Aorta (tissue), 5 donors: ENCODE measurements at places on chromosomes 13 and 19. TPM values are rescaled to one million over a fixed set of nuclear protein-coding genes. Genes with fewer than 3 reads are reported as not detected.
A peak's percentile ranks its signal among the peaks of the same experiment; 100 is the strongest.

LYPD3 gene
- 2.6 TPM for polyA plus RNA-seq

ANGPTL4 gene
- 19.5 TPM for polyA plus RNA-seq

DNA sequence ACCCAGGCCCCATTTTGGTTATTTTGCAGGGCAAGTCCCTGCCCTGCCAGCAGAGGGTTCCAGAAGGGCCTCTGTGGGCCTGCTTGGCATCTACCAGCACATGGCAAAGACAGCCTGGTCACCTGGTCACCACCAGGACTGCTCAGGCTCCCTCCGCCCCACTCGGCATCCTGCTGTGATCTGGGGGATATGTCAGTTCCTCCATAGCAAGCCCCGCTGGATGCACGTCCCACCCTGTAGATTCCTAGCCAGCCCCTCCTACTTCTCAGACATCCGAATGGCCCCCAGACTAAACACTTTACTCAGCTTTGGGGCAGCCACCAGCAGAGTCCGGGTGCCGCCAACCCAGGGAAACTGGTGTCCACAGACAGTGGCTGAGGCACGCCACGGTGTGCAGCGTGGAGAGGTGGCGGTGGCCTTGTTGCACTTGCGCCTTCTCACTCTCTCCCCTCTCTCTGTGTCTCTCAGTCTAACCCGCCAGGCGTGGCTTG, 31.8 kb upstream of the USE1 start:
- no peaks in the 10 kb centered on the region for H3K36me3 ChIP-seq
- no peak for DNase-seq
- H3K4me1 ChIP-seq = no peaks in the 10 kb centered on the region
- no peaks in the 10 kb centered on the region for H3K27me3 ChIP-seq
- H3K27ac ChIP-seq = no peak overlapping the region
- no peak overlapping the region for H3K4me3 ChIP-seq

TICAM1 gene
- 6.9 TPM for polyA plus RNA-seq

DNA sequence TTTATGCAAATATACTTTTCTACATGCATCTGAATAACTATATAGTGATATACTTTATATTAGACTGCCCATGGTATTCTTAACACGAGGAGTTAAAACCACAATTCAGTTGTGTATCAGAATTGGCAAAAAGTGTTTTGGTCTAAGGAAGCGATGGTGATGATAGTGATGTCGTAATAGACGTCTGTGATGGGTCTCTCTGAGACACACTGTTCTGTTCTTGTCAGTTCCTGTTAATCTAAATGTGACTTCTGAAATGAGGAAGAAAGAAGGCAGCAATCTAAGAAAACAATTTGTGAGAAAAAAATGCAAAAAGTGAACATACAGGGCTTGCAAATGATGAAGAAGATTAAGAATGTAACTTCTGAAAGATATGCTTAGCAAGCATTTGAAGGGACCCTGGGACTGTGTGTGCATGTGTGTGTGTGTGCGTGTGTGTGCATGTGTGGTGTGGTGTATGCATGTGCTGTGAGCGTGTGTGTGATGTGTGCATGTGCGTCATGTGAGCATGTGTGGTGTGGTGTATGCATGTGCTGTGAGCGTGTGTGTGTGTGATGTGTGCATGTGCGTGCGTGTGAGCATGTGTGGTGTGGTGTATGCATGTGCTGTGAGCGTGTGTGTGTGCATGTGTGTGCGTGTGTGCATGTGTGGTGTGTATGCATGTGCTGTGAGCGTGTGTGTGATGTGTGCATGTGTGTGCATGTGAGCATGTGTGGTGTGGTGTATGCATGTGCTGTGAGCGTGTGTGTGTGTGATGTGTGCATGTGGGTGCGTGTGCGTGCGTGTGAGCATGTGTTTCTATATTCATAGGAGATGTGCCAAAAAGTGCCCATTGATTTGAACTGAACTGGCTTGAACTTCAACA, 131.8 kb downstream of the IRS2 start:
- H3K4me3 ChIP-seq = no peak overlapping the region
- no peaks in the 10 kb centered on the region for H3K27me3 ChIP-seq
- H3K27ac ChIP-seq = no peak overlapping the region
- no peak for DNase-seq
- no peaks in the 10 kb centered on the region for H3K36me3 ChIP-seq

TDRD3 gene
- polyA plus RNA-seq = 15.8 TPM

- no peaks in the 10 kb centered on the region for H3K36me3 ChIP-seq
- no peaks in the 10 kb centered on the region for H3K27me3 ChIP-seq
- DNase-seq = peak; percentile 82
- H3K27ac ChIP-seq = no peak overlapping the region
Observed at GRCh38 chr19:572743-573518, 535 bp downstream of the BSG start.

DNA sequence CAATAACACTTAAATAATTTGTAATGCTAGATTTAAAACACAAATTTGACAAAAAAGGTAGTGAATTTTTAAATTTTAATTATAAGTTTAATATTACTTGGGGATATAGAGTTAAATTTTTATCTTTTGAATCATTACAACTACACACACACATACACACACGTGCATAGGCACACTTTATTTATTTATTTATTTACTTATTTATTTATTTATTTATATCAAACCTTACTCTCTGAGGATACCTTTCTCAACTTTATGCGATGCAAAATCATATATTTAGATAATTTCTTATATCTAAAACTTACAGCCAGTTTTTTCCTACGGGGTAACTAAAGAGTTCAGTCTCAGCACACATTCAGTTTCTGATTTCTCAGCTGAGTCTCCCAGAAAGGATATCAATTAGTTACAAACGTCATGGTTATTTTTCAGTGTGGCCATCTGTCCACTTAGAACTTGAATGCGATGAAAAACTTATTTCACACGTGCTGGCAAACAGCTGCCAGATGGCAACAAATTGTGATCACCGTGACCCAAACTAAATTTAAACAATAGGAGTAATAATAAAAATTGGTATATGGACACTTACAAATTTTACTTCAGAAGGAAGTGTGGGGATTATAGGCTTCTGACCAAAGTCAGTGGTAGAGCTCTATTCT, 683.1 kb upstream of the PRR20A start:
- no peak overlapping the region for H3K27ac ChIP-seq
- H3K27me3 ChIP-seq = no peaks in the 10 kb centered on the region
- no peaks in the 10 kb centered on the region for H3K4me1 ChIP-seq
- no peak overlapping the region for H3K4me3 ChIP-seq
- H3K36me3 ChIP-seq = no peaks in the 10 kb centered on the region

GRCh38 chr19:54418930-54419800, 3.9 kb downstream of the TTYH1 start:
- no peak overlapping the region for H3K27ac ChIP-seq
- H3K4me3 ChIP-seq = no peak overlapping the region
- DNase-seq = no peak

CYP2A6 gene
- polyA plus RNA-seq = not detected

- H3K27me3 ChIP-seq = no peaks in the 10 kb centered on the region
- no peaks in the 10 kb centered on the region for H3K36me3 ChIP-seq
- H3K4me3 ChIP-seq = peak overlapping the region; percentile 73
- DNase-seq = peak; percentile 86
- peak overlapping the region; percentile 98 for H3K27ac ChIP-seq
- no peaks in the 10 kb centered on the region for H3K4me1 ChIP-seq
Observed at GRCh38 chr19:12996406-12997094, 1.3 kb downstream of the NFIX start.

DNA sequence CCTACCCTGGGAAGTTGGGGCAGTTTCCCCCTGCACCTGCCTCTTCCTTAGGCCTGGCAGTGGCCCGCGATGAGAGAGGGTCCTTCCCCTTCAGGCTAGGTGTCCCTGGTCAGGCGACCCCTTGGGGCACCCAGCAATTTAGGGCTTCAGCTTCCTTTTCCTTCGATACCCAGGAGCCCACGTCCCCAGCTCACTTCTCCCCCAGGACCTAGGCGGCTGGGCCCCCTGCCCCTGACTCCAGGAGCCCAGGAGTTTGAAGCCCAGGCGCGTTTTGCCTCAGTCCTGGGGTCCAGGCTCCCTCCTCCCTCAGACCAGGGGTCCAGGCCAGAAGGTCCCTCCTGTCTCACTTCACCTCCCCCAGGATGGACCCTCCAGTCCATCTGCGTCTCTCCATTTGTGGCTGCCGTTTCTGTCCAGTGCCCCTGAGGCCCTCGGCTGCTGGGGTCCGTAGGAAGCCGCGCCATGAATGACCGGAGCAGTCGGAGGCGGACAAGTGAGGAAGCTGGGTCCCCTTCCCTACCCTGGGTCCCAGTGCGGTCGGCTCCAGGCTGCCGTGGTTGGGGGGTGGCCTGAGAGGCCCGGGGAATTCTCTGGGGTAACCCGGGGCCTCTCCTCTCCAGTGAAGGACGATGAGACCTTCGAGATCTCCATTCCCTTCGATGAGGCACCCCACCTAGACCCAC, 714 bp downstream of the CCDC106 start:
- H3K4me3 ChIP-seq = peak overlapping the region; percentile 55
- H3K27me3 ChIP-seq = no peaks in the 10 kb centered on the region
- no peaks in the 10 kb centered on the region for H3K4me1 ChIP-seq
- H3K36me3 ChIP-seq = no peaks in the 10 kb centered on the region
- no peak for DNase-seq

PSG7 gene
- polyA plus RNA-seq = not detected

ZNF730 gene
- not detected for polyA plus RNA-seq

ZNF665 gene
- polyA plus RNA-seq = 0.38 TPM

PDX1 gene
- 5.3 TPM for polyA plus RNA-seq

DNA sequence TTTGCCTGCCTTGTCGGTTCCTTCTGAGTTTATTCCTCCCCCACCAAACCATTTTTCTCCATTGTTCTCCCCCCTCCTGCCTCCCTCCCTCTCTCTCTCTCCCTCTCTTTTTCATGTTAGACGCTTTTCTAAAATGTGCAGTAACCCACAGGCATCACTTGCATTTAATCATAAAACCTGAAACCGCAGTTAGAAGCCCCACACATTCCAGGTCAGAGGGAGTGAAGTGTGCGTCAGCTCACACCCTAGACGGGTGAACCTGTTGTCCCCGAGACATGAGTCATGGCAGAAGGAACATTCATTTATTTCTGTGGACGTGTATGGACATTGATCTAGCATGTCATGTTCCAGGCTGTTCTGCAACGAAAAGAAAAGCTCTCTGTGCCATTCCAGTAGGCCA, 19.9 kb downstream of the ONECUT3 start:
- no peaks in the 10 kb centered on the region for H3K36me3 ChIP-seq
- H3K4me1 ChIP-seq = no peaks in the 10 kb centered on the region
- H3K4me3 ChIP-seq = no peak overlapping the region
- H3K27ac ChIP-seq = no peak overlapping the region
- no peak for DNase-seq

- no peak overlapping the region for H3K4me3 ChIP-seq
- no peaks in the 10 kb centered on the region for H3K27me3 ChIP-seq
- no peaks in the 10 kb centered on the region for H3K36me3 ChIP-seq
Observed at GRCh38 chr19:23788411-23788810, 29.7 kb upstream of the ZNF681 start.

DNA sequence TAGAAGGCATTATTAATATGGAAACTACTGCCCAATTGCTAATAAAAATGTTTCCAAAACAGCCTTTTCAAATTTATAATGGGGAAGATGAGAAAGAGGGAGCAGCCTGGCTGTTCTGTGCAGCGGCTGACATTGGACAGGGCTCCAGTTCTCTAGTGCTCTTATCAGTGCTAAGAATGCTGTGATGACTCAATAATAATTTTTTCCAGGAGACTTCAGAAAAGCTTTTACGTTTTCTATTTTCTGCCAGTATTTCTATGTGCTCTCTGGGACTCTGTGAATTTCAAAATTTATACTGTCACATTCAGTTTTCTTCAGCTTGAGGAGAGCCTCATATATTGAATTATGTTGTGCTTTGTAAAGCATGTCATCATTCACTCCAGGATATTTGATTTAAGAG, 209.6 kb downstream of the VWA8 start:
- no peaks in the 10 kb centered on the region for H3K27me3 ChIP-seq
- peak; percentile 60 for DNase-seq
- H3K4me3 ChIP-seq = no peak overlapping the region
